ENCODE measurements at places on chromosomes 1 and 21.

- DNase-seq, result peak; percentile 29
Measured at GRCh38 chr1:151542710-151543129, 2.6 kb downstream of the TUFT1 start.

DNA sequence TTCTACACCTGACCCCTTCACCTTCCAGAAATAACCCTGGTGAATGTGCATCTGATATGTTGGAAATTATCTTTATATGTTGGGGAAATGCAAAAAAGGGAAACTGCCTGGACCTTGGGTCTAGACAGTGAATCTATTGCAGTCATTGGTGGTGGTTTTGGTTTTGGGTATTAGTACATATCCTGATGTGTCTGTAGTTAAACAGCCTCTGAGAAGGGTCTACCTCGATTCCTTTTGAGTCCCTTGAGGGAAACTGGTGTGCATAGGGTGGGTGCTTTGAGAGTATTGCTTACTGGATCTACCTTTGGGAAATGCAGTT, 127.3 kb upstream of the KIAA0040 start:
- no peak for DNase-seq

- DNase-seq, result peak; percentile 85
Measured at GRCh38 chr21:41369105-41369919, 7.5 kb downstream of the MX2 start.

DNA sequence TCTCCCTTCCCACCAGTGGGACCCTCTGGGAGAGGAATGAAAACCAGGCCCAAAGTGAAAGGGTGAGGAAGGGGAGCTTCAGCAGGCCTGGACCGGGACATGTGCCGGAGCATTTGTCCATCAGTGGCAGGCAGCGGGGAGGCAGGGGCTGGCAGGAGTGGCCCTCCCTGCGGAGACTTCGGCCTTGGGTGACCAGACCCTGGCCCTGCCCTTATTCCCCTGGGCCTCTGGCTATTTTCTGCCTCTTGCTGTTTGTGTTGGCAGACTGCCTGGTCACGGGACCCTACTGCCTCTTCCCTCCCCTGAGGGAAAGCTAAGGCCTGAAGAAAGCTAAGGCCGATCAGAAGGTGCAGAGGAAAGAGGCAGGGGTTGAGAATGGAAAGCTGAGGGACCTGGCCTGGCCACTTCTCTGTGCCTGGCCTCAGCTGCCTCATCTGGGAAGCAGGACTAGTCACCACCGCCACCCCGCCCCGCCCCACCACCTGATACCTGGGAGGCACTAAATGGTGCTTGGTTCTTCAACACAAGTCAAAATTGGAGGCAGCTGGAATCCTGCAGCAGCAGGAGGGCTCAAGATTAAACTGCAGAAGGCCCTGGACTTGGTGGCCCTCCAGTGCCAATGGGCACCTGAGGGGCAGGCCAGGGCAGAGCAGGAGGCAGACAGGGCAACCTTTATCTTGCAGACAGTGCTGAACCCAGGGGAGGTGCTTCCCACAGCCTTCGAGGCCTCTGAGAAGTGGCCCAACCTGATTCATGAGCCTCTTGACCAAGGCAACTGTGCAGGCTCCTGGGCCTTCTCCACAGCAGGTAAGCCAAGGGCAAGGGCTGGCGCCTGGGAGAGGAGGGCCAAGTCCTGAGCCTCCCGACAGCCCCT, 7.9 kb downstream of the TINAGL1 start:
- DNase-seq, result no peak

- DNase-seq, result no peak
Measured at GRCh38 chr21:44267655-44268142, 6.0 kb upstream of the DNMT3L start.

DNA sequence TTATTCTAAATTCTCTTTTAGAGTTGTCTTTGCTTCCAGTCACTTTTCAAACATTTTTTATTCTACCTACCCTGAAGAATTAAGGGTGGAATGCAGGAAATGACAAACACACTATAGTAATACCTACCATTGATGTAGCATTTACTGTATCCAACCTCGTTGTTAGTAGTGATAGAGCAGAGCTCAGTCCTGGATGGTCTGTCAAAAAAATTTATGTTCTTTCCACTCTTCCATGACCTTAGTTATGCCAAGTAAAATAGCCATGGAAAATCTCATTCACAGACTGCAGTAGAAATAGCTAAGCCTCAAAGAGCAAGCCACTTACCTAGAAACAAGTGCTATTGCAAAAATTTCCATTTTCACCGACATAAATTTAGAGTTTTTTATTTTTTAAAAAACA, 74.6 kb downstream of the CRB1 start:
- DNase-seq, result no peak

DNA sequence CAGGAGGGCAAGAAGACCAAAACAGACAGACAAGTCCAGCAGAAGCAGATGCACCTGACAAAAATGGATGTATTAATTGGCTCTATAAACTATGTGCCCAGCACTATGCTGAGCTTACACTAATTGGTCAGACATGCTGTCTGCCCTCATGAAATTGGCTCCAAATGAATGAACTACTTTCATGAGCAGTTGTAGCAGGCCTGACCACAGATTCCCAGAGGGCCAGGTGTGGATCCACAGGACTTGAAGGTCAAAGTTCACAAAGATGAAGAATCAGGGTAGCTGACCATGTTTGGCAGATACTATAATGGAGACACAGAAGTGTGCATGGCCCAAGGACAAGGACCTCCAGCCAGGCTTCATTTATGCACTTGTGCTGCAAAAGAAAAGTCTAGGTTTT, 14.5 kb downstream of the SLAMF7 start:
- no peak for DNase-seq

DNA sequence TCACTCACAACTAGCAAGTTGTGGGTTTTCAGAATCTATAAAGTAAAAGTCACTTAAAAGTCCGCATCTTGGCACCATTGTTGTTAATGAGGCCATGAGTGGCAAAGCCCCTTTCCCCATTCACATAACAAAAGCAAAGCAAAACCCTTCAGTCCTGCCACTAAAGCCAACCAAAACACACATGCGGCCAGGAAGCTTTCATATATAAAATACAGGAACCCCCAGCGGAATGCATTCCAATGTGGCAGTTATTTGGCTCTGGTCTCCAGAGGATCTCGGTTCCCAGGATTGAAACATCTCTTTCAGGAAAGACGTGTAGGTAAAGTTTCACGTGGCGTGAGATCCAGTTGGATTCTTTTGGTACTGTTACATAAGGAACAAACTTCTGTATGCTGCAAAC, 2.5 kb upstream of the LBR start:
- DNase-seq, result no peak

- no peak for DNase-seq
Measured at GRCh38 chr1:36007741-36008140, 76.2 kb upstream of the TEKT2 start.

GRCh38 chr1:6412896-6413295, 6.8 kb downstream of the HES2 start:
- peak; percentile 65 for DNase-seq

DNA sequence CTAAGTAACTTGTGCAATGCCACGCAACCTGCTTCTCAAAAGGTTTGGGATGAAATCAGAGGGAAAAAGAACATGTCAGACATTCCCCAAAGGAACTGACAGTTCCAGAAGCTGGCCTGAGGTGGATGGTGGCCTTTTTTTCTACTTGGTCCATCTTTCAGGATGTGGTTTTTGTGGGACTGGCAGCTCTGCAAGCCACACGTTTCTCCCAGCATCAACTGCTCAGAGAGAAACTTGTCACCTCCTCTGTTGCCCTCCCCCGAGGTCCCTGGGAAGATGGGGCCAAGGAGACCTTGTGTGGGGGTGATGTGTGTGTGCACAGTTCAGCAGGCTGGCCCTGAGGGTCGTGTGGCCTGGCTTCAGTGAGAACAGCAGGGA, 2.5 kb upstream of the DHRS3 start:
- no peak for DNase-seq

- DNase-seq, result no peak
Measured at GRCh38 chr1:22258698-22259097, 115.8 kb upstream of the WNT4 start.

- no peak for DNase-seq
Measured at GRCh38 chr1:21325231-21325718, 35.0 kb upstream of the ECE1 start.

DNA sequence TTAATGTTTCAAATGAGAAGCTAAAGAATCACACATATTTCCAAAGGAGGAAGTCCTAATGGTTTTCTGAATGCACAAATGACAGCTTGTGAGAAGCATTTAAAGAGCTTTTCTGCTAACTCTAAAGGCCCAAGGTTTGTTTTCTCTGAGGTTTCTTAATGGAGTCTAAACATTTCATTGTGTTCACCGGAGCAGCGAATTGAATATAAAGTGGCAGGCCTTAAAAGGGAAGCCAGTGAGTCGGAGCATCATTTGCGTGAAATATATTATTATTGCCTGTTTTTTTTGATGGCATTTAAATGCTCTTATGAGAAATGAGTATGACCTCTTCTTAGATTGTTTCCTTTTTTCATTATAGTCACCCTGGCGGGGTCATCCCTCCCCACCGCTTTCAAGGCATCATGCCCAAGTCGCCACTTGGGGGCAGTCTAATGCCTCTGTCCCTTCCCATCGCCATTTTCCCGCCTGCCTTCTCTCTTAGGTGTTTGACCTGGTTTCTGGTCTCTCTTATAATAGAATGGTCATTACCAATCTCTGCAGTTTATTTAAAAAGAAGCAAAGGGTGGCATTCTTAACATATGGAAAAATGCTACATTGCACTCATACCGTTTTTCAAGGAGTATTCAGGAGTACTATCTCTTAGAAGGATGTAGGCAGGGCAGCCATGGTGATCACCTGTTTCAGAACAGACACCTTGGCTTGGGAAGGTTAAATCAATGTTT, 25.3 kb upstream of the OVAAL start:
- peak; percentile 92 for DNase-seq

GRCh38 chr1:183653876-183654451, 848 bp upstream of the APOBEC4 start:
- no peak for DNase-seq

- DNase-seq, result no peak
Measured at GRCh38 chr1:209651138-209651587, 1.1 kb downstream of the LAMB3 start.

DNA sequence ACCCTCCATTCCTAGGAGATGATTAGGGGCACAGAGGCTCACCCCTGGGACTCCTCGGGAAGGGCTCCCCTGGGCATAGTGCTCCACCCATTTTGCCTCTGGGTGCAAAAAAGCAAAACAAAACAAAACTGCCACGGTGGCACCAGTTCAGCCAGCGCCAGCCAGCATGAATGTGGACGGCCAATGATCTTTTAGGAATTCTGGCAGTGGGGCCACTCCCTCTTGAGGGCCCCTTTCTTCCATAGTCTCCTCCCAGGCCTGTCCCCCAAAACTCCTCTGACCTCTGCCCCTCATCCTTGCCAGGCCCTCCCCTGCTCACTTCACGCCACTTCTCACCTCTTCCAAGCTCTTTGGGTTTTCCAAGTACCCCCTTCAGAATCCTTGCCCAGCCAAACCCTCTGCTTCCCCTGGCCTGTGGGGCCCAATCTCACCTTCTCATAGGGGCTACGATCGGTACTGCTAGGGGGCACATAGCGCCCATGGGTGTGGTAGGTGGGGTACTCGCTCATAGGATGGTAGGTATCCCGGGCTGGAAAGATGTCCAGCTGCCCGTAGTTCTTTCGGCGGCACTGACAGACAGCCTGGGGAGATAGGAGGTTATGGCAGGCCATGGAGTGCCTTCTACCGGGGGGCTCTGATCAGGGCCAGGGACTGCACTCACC, 13.3 kb downstream of the TRIM46 start:
- no peak for DNase-seq

GRCh38 chr1:155069551-155070157, 6.1 kb downstream of the EFNA4 start:
- peak; percentile 83 for DNase-seq

GRCh38 chr1:222243902-222244301, 304.0 kb downstream of the HHIPL2 start:
- DNase-seq, result peak; percentile 24

DNA sequence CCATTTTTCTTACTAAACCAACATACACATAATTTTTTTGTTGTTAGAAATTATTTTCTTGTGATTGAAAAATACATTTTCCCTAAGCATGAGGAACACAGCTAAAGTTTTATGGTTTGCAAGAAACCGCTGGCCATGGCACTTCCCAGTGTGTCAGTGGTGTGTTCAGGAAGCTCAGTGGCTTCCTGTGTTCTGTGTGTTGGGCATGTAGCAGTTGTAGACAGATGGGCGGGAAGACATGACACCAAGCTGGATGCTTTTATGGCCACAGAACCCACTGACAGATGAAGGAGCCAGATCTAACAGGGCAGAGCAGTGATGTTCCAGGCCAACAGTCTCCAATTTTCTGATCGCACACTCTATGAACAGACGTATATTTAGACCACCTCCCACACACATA, 119.8 kb downstream of the GALNT2 start:
- no peak for DNase-seq

DNA sequence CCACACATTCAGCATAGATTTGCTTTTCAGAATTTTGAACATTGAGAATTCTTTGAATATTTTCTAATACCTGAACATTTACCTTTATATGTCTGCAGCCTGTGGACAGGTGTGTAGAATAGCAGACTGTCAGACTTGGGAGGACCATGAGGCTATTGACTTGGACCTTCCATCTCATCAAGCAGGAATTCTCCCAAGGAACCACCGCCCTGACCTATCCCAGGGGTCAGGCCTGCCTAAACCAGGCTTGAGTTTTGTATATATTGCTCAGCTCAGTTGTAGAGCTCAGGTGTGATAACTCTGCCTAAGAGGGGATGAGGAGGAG, 53.2 kb downstream of the RUNX1 start:
- DNase-seq, result no peak

- peak; percentile 48 for DNase-seq
Measured at GRCh38 chr1:225631021-225631663, 21.8 kb downstream of the ENAH start.

- DNase-seq, result no peak
Measured at GRCh38 chr1:147628441-147628840, 41.9 kb downstream of the ACP6 start.

DNA sequence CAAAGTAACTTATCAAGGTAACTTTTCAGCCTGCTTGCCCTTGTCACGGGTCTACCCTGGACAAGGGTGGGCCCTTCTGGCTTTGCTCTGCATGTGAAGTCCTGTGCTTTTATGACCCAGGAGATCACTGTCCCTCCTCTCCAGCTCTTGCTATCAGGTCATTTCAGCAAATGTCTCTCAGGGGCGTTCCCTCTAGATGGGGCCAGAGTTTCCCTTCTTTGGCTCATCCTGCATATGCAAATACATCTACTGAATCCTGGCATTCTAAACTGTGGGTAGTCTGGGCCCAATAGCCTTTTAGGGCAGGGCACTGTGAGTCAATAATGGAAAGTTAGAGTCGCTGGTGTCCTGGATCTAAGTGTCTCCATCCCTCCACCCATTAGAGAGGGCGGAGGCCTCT, 366.9 kb upstream of the USP24 start:
- no peak for DNase-seq

GRCh38 chr1:4058706-4059105, 158.6 kb upstream of the C1orf174 start:
- DNase-seq, result no peak

GRCh38 chr21:33510826-33511225, 19.3 kb upstream of the DNAJC28 start:
- no peak for DNase-seq

- DNase-seq, result no peak
Measured at GRCh38 chr1:27609210-27609555, 5.2 kb upstream of the AHDC1 start.

Data from NCI-H82 (cell line).